ENCODE measurements at places on chromosomes 2 and 18.

GRCh38 chr2:10721396-10722251 lies at the start of gene ATP6V1C2:
Gene ATP6V1C2, plus strand, starts transcription at chr2:10721630. Its CDS starts 1,220 bp downstream, at chr2:10722850.
- DNase-seq = no peak

DNA sequence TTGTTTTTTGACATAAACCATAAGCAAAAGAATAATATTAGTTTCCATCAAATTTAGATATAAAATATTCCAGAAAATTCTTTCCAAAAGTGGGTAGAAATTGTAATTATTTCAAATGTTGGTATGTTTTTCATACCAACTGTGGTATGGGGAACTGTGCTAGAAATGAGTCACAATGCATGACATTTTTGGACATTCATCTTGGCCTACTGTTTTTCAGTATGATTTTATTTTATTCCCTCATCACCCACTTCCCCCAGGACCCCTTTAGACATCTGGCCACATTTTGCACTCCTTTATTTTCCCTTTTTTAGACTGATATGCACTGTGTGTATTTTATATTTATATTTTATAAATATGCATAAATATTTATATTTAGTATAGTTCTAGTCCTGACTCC lies 97.1 kb downstream of the DPP4 start:
- no peak for DNase-seq

DNA sequence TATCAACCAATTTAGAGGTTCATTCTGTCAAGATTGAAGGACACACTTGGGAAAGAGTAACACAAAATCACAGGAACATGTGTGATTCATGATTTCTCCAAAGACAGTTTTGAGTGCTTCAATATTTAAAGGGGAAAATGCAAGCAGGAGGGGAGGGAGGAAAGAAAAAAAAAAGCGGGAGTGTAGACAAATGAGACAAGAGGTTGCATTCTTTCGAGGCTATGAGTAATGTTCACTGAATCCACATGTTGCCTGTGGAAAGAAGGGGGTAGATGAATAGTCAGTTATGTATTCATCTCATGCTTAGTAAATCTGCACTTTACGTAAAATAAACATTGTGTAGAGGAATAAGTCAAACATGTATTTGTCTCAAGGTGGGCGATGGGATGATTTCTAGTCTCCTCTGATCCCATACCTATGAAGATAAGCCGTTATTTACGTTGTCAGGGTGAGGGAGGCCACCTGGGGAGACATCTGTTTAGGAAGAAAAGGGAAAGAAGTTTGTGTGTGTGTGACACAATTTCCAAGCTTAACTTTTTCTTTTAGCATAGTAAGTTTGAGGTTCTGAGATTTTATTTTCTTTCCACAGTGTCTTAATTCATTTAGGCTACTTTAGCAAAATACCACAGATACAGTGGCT lies 211.0 kb upstream of the ZC3H15 start:
- no peak for DNase-seq

- no peak for DNase-seq
Measured at GRCh38 chr18:49531678-49532153, 30.1 kb upstream of the LIPG start.

DNA sequence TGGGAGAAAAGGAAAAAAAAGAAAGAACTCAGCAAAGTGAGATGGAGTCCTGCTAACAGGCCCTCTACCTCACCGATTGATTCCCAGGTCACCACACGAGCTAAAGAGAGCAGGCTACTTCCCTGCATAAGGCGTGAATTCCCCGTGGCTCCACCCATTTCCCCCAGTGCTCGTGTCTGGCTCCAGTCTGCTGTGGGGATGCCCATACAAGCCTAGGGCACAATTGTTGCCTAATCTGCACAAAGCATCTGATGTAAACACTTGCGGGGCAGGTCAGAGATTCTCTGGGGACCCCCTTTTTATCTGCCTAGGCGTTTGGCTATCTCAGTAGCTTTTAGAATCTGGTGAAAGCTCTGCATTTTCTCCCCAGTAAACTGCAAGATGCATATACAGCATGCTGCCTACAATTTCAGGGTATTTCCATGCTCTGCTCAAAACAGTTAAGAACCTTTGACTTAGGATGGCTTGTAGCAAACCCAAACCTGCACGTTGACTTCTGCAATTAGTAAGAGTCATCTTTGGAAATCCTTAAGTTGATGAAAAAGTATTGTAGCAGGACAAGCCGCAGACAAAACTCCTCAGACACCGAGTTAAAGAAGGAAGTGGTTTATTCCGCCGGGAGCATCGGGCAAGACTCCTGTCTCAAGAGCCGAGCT lies 34.8 kb downstream of the MYO3B start:
- DNase-seq = no peak

Measured in globus pallidus (tissue), 1 donor.